ENCODE measurements at places on chromosomes 7 and 10.

DNA sequence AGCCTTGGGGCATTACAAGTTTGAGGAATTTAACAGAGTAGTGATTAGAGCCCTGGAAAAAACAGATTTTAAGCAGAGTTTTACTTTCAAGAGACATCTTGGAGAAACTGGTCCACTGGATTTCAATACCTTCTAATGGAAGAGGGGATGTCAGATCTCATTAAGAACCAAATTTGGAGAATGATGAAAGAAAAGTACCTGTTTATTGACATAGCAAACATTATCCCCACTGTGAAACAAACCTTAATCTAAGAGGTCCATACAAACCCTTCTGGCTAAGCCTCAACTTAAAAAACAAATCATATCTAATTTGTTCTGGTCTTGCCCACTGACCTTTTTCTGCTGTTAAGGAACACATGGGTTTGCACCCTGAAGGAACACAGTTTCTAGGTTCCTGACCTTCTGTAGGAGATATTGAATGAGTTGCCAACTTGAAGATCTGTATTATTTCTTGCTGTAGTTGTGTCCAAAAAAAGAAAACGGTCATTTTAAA is 53.5 kb downstream of the LAMB1 start:
- DNase-seq = no peak

GRCh38 chr10:122464250-122464510 is 2.8 kb downstream of the HTRA1 start:
- no peak for DNase-seq

GRCh38 chr10:121025731-121026130 is 174.6 kb downstream of the WDR11 start:
- DNase-seq = no peak

GRCh38 chr7:15889507-15889906 is 203.0 kb upstream of the MEOX2 start:
- DNase-seq = no peak

- DNase-seq = no peak
These were observed 48.0 kb downstream of the SEC23IP start for GRCh38 chr10:119940487-119940886.

GRCh38 chr7:31850601-31851000 is 163.6 kb downstream of the PPP1R17 start:
- no peak for DNase-seq

GRCh38 chr10:3102720-3103427 is 35.5 kb downstream of the PFKP start:
- no peak for DNase-seq

DNA sequence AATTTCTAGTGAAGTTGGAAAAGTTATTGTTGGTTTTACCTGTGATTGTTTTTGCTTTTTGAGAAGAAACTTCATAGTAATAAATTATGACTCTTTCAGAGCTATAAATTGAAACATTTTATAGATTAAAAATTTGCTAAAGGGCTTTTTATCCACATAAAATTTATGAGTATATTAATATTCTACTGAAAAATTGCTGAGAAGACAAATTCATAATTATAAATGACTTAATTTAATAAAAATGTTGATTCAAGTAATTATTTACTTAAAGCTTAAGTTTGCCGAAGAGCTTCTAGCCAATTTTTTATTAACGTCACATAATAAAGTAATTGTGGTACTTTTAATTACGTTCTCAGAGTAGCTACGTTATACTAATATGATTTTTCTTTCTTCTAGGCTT is 761.7 kb downstream of the DNAJB9 start:
- DNase-seq = no peak

DNA sequence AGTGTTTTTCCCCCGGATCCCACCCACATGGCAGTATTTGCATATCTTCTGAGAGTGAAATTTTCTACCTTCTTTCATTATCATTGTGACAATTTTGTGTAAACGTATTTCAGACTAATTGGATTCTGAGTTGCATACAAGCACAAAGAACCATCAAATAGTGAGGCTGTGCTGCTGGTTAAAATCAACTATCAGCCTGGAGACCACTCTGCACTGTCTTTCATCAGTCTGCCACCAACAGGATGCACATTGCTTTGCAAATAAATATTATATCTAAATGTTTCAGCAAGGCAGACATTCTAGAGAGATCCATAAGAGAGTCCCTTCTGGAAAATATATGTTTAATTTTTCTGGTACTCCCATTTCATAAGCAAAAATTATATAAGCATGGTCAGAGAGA is 851.8 kb downstream of the XPNPEP1 start:
- DNase-seq = no peak
